ENCODE measurements at places on chromosomes 7 and 10.

- DNase-seq = no peak
Measured at GRCh38 chr10:14692344-14693076, 82.2 kb downstream of the FAM107B start.

DNA sequence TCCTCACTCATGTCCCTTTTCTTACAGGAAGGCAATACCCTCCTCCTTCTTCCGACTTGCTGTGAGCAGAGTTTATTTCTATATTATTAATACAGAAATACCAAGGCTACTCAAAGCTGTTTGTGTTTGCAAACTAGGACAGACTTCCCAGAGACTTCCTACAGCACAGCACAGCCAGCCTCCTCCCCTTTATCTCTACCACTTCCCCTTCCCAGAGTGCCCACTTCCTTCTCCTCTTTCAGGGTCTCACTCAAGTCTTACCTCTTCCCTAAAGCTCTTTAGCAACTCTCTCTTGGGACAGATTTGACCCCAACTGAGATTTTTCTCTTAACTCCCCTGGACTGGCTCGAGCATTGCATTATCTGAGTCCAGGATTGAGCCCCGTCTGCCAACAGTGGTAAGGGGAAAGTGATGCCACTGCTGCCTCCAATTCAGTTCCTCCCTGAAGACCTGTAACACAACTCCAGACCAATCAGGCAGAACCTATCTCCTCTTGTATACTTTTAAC lies 5.5 kb upstream of the LRGUK start:
- no peak for DNase-seq

DNA sequence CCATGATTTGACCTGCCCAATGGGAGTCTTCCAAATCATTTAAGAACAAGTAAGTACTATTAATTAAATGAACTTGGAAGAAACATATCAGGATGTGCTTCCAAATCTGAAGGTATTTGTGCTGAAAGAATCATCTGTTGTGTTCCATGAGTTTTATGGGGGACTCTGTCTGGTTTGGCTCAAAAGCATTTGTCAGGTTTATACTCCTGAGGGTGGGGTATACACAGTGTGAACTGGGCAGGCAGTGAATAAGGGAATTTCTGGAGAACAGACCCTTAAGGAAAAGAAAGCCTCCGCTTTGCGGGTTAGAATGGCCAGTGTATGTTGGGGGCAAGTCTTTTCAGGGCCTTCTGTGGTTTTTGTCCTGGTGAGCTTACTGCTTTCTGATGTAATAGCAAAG lies 29.9 kb downstream of the TCF7L2 start:
- DNase-seq = no peak

- DNase-seq = no peak
Measured at GRCh38 chr10:6267941-6268340, 65.2 kb downstream of the PFKFB3 start.

DNA sequence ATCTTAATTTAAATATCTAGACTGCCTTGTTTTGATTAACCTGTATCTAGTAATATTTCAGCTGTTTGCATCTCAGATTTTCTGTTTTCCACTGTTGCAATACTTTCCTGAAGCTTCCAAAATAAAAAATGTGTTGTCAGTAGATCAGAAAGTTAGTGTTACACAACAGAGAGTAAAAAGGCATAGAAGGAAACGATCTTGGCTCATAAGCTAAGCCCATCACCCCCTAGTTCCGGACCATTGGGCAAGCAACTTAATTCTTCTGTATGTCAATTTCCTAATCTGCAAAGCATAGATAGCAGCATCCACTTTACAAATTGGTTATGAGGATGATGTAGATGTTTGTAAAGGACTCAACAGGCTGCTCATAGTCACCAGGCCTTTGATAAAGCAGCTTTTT lies 4.4 kb downstream of the PON3 start:
- no peak for DNase-seq

DNA sequence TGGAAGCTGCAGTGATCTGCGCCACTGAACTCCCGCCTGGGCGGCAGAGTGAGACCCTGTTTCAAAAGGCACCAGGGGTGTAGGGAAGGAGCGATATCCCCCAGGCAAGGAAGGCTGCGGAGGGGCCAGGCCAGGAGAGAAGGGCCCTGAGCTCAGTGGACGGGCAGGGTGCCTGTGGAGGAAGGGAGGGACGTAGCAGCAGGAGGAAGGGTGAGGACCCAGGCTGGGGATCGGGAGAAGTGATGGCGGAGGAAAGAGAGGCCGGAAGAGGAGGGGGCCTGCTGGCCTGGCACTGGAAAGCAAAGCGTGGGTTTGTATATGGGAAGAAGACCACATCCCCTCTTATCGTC lies 45.6 kb downstream of the ALOX5 start:
- no peak for DNase-seq

DNA sequence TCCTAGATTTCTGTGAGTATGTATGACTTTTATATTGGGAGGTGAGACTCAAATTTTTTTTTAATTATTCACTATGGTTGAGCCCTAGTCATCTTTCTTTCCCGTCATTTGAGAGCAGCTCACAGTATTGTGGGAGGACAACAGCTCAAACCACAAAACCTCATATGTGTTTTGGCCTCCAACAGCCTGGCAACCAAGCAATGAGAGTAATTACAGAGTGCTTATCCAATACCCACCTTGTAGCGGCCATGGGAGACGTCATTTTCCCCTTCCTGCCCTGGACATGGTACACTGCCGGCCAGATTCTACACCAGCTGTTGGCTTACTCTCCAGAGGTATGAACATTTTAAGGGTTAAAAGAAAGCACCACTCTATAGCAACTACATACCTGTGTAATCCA lies 49.1 kb downstream of the DOCK4 start:
- DNase-seq = no peak
